T-cell (primary cell): ENCODE measurements at places on chromosomes 1 and 21. TPM values are rescaled to one million over a fixed set of nuclear protein-coding genes. Genes with fewer than 3 reads are reported as not detected.

GRCh38 chr1:112256411-112256810 lies 139.6 kb upstream of the CTTNBP2NL start:
- no peaks in the 10 kb centered on the region for H3K27me3 ChIP-seq
- H3K4me3 ChIP-seq = no peak overlapping the region
- no peak overlapping the region for H3K27ac ChIP-seq
- no peaks in the 10 kb centered on the region for H3K36me3 ChIP-seq
- H3K4me1 ChIP-seq = no peaks in the 10 kb centered on the region
- DNase-seq = no peak

GSTM1 gene
- total RNA-seq = 0.44 TPM

DNA sequence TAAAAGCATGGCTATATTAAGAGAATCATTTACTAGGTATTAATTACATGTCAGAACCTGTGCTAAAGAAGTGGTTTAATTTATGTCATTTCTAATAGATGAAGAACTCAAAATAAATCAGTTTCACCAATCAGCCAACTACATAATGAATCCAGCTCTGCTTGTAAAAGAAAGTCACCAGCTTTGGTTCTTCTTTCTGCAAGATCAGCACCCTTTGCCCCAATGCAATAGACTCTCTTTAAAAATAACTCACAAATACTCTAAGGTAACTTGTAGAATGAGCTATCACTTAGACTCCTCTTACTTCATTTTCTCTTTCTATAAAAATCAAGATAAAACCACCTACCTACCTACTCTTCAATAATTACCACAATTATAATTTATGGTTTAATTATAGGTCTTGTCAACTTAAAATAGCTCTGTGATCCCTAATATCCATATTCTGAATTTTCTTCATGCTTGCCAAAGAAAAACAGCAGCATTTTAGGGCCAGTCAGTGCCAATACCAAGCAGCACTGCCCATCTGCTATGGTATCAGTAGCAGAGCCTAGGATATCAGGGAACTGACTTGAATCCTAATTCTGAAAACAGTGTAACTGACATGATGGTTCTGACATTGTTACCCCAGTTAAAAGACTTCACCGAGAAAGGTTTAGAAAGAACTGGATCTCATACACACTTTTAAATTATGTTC lies 11.3 kb downstream of the SLC19A2 start:
- no peaks in the 10 kb centered on the region for H3K27me3 ChIP-seq
- no peak overlapping the region for H3K4me3 ChIP-seq
- DNase-seq = no peak
- no peaks in the 10 kb centered on the region for H3K36me3 ChIP-seq
- H3K4me1 ChIP-seq = no peaks in the 10 kb centered on the region

- H3K27ac ChIP-seq = no peak overlapping the region
- no peaks in the 10 kb centered on the region for H3K27me3 ChIP-seq
- no peak overlapping the region for H3K4me3 ChIP-seq
Measured at GRCh38 chr1:33561576-33561975, 89.1 kb downstream of the ZSCAN20 start.

- H3K27ac ChIP-seq = no peak overlapping the region
- no peaks in the 10 kb centered on the region for H3K27me3 ChIP-seq
- no peak for DNase-seq
- peaks cover 65% of the 10 kb centered on the region for H3K36me3 ChIP-seq
Measured at GRCh38 chr21:43016728-43017127, 42.4 kb downstream of the PKNOX1 start.
